ENCODE measurements at places on chromosomes 6 and 20. TPM values are rescaled to one million over a fixed set of nuclear protein-coding genes. Genes with fewer than 3 reads are reported as not detected.

The CDH4 gene
- total RNA-seq: 0.23 TPM

The CST5 gene
- not detected for total RNA-seq

The BAG2 gene
- 1.3 TPM for total RNA-seq

The EYS gene
- total RNA-seq: not detected

The PPP1R14C gene
- 2.5 TPM for total RNA-seq

The GRIK2 gene
- 2.8 TPM for total RNA-seq

The PPP1R3G gene
- total RNA-seq: 0.05 TPM

The LGSN gene
- total RNA-seq: not detected

The MARCKS gene
- total RNA-seq: 669 TPM

The TRIM15 gene
- total RNA-seq: not detected

The SLC22A1 gene
- total RNA-seq: 2.7 TPM

The TTLL9 gene
- total RNA-seq: 0.46 TPM

The EFCAB8 gene
- total RNA-seq: 1.1 TPM

The B3GAT2 gene
- 0.08 TPM for total RNA-seq

The TSPO2 gene
- total RNA-seq: not detected

The SPDEF gene
- total RNA-seq: not detected

The GABRR2 gene
- 0.36 TPM for total RNA-seq

The COL10A1 gene
- not detected for total RNA-seq

DNA sequence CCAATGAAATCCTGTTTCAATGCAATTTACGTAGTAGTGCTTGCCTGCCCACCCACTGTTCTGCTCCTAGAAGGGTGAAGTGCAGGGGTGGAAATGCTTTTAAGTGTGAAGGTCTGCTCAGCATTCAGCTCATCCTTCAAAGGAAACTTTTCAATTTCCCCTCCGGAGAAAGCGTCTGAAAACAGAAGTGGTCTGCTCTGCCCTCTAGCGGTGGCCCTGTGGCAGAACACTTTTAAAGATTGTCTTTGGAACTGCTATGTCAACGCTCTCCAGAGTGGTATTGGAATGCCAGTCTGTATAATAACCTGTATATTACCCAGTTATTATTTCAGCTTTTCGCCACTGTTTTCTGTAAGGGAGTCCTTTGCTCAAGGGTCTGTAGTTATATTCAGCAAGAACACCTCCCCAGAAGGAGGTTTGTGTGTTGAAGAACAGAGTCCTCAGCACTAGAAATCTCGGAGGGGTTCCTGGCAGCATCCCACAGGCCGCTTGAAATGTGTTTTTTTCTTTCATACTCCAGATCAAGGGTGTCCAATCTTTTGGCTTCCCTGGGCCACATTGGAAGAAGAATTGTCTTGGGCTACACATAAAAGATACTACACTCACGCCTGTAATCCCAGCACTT lies 63.1 kb upstream of the KLHL31 start:
- peak; percentile 72 for DNase-seq

DNA sequence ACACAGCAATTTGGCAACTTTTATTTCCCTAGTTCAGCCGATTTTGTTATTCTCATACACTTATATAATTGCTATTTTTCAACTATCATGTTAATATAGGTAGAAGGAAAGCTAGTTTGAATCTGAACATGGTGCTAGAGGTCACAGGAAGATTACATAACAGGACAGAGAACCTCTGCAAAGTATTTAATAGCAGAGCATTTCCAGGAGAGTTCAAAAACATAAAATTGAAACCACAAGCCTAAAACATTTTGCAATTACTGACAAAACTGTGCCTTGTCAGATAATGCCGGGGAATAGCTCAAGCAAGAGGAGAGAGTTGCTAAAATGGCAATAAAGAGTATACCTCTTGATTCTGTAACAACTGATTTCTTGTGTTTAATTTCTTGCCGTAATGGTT lies 70.8 kb downstream of the TFAP2B start:
- no peak for DNase-seq

GRCh38 chr20:884983-885952 lies 30.9 kb downstream of the ANGPT4 start:
- peak; percentile 76 for DNase-seq

- no peak for DNase-seq
Measured at GRCh38 chr6:139409026-139409425, 34.6 kb upstream of the CITED2 start.

GRCh38 chr20:9995510-9996272 lies 39.1 kb upstream of the ANKEF1 start:
- DNase-seq: no peak

DNA sequence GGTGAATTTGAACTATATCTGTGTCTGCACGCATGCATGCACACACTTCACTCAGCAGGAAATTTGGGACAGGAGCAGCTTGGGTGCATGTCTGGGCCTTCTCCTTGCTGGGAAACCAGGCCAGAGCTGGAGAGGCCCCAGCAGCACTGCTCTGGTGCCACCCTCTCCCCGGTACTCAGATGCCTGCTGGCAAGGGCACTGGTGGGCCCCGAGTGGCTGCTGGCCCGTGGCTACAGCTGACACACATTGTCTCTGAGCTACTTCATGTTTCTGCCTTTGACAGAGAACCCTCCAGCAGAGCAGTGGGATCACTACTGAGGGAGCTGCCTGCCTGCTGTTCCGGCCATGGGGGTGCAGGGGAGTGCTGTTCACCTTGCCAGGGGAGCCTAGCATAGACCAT lies 37.5 kb downstream of the DLGAP4 start:
- no peak for DNase-seq

DNA sequence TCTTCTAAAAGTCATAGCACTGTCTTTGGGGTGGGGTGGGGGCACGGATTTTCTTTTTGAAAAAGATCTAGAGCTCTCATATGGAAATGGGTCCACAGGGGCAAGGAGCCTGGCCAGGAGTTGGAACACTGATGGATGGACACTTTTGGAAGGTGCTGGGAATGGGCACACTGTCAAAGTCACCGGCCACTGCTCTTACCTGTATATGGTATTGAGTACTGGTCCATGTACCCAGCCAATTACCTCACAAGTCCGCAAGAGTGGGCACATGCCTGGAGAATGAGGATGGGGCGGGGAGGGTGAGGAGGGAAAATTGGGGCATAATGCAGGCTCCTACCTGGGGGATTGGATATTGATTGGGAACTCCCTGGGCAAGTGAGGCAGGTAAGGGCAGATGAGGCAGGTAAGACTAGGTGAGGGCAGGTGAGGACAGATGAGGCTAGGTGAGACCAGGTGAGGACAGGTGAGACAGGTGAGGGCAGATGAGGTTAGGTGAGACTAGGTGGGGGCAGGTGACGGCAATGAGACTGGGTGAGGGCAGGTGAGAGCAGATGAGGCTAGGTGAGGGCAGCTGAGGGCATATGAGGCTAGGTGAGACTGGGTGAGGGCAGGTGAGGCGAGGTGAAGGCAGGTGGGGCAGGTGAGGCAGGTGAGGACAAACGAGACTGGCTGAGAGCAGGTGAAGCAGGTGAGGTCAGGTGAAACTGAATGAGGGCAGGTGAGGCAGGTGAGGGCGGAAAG lies 167.9 kb downstream of the NRN1 start:
- no peak for DNase-seq

DNA sequence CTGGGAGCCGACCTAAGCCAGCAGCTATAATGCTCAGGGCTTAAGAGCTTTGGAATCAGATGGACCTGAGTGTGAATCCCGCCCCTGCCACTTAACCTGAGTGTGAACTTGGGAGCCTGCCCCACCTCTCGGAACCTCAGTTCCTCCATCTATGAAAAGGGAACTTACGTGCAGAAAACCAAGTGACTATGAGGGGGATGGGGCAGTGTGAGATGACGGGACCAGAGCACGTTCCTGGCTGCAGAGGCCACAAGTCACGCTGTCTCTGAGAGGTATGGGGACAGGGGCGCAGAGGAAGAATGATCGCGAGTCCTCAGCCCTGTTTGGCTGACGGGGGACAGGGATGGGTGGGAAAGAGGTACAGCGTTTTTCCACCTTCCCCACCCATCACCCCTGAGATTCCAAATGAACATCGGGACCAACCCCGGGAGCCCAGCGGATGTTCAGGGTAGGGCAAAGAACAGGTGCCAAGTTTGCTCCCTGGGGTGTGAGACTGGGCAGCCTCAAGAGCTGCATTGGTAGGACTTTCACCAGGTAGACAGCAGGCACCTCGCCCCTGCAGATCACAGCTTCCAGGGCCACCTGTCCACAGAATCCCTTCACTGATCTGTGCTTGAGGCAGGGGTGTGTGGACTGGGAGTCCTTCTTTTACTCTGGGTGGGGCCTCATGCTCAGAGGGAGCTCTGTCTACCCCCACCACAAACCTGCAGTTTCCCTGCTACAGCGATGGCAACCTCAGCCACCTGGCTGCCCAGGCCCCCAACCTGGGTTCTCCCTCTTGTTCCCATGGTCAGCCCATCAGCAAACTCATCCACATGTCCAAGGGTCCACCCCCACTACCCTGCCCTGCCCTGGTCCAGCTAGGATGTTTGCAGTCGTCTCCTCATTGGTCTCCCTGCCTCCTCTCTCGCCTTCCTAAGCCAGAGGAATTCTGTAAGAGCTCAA lies 85.8 kb downstream of the CEBPB start:
- no peak for DNase-seq

DNA sequence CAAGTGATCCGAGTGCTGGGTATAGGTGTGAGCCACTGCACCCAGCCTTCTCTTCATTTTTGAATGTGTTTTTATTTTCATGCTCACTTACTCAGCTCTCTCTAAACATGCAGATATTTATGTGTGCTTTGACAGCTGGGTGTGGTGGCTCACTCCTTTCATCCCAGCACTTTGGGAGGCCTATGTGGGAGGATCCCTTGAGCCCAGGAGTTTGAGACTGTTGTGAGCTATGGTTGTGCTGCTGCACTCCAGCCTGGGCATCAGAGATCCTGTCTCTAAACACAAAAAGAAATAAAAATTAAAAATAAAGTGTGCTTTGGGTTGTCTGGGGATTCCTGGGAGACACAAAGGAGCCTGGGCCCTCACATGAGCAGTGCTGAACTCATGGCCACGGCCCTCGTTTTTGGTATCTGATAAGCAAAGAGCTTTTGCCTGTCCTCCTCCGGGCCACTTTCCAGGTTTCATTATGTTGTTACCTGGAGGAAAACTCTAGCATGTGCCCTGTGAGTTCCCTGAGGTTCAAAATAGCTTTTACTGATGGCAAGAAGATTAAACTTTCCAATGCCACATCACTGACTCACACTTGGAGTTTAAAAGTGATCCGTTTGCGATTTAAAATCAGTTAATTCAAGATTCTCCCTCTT lies 78.5 kb downstream of the CD164 start:
- no peak for DNase-seq

- no peak for DNase-seq
Measured at GRCh38 chr20:46784436-46785127, 75.1 kb downstream of the SLC2A10 start.

GRCh38 chr6:165616116-165616515 lies 46.9 kb downstream of the PDE10A start:
- DNase-seq: no peak

DNA sequence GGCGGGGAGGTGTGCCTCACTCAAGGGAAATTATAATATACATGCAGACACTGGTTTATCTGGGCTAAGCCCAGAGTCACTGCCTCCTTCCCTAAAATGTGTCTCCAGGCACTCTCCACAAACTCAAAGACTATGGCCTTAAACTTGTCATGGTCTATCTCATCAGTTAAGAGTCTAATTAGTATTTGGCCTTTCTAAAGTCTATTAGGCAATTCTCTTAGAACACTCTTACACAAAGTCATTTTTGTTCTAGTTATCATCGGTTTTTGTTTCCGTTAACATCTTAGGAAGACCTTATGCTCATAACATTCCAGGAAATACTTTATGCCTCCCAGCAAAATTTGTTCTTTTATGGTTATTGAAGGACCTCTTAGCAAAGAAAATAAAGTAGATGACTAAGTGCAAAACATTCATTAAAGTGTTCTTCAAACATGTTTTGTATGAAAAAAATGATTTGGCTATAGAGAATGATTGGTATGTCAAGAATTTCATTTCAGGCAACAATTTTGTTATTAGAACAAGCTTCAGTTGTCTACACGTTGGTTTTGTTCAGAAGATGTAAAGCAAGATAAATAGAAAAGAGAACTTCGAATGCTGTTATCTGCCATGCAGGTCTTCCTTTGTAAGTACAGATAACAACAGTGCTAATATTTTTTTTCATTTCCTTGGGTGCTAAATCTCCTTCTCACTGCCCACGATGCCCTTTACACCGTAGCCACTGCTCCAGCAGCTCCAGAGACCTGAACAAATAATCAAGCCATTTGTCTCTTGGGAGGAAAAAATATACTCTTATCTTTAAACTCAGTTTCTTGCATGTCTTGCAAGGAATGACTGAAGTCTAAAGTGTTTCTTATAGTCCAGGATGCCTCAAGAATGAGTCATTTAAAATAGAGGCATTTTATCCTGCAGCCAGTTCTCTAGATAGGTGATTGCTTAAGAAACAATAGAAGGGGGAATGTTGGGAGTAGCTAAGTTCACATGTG lies 170.4 kb downstream of the HTR1B start:
- DNase-seq: no peak

GRCh38 chr20:20295621-20296498 lies 72.0 kb upstream of the INSM1 start:
- DNase-seq: no peak

DNA sequence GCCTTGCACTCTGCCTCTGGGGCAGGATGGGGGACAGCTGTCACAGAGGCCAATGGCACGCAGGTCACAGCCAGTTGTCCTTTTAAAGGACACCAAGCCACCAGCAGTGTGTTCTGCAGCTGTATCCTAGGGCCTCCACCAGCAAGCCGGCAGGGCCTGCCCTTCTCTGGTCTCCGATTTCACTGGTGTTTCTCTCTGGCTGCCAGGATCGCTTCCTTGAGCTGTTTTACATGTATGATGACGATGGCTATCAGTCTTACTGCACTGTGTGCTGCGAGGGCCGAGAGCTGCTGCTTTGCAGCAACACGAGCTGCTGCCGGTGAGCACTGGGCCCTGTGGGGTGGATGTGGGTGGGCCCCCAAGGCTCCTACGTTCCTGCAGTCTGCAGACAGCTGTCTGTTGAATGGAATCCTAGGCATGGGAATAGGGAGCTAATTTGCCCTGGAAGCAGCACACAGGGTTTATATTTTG lies 22.7 kb upstream of the MAPRE1 start:
- no peak for DNase-seq

DNA sequence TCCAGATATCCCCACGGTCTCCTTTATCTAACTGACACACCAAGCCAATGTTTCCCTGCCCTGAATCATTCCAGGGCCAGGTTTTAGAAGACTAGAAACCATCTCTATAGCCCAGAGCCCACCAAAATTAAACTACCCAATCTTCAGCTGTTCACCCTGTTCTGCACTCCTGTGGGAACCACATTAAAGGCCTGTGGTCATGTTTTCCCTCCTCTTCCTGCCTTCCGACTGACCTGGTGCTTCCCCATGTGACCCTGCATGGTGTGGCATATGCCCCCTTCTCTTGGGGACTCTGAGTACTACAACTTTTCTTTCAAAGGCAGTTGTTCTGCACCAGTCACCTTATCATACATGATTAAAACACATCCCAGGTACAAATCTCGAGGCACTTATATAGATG lies 155.0 kb downstream of the TMEM200A start:
- DNase-seq: no peak

GRCh38 chr6:112946051-112946450 lies 598.9 kb downstream of the RFPL4B start:
- DNase-seq: no peak
